ENCODE measurements at places on chromosomes 2 and 18.

DNA sequence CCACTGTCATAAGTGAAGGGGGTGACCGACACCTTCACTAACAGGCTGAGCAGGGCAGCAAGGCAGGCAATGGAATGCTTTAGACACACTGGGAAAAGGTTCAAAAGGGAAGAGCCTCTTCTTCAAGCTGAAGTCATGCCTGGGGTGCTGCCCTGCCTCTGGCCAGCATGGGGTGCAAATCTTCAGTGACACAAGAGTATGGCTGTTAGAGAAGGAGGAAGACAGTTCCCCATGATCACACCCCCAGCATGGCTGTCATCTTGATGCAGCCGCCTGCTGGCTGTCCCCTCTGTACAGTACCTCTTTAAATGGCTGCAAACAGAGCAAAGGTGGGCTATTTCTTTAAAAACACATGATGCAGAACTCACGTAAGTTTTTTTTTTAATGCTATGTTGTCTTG is 71.9 kb downstream of the INPP4A start:
- H3K27me3 ChIP-seq: no peaks in the 10 kb centered on the region
- no peak for DNase-seq
- no peak overlapping the region for H3K27ac ChIP-seq
- no peaks in the 10 kb centered on the region for H3K36me3 ChIP-seq
- no peak overlapping the region for H3K4me3 ChIP-seq

DNA sequence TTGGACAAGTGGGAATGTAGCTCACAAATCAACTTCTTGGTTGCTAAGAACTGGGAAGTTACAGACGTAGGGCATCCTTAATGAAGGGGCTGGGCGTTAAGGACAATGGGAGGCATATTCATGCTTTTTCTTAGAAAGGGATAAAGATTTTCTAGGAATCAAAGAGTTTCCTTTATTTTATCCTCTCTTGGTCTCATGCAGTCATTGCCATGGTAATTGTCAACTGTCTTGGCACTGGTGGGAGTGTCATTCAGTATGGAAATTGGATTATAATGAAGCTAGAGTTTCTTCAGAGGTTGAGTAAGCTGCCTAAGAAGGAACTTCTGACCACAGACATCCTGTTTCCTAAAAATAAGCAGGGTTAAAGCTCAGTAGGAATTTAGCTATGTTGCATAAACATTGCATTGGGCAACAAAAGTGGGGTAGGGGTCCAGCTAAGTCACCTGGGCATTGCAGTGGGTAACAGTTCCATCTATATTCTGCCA is 114.0 kb downstream of the LYPD6B start:
- H3K27ac ChIP-seq: no peak overlapping the region
- DNase-seq: no peak
- no peaks in the 10 kb centered on the region for H3K36me3 ChIP-seq
- no peak overlapping the region for H3K4me3 ChIP-seq
- no peaks in the 10 kb centered on the region for H3K4me1 ChIP-seq

DNA sequence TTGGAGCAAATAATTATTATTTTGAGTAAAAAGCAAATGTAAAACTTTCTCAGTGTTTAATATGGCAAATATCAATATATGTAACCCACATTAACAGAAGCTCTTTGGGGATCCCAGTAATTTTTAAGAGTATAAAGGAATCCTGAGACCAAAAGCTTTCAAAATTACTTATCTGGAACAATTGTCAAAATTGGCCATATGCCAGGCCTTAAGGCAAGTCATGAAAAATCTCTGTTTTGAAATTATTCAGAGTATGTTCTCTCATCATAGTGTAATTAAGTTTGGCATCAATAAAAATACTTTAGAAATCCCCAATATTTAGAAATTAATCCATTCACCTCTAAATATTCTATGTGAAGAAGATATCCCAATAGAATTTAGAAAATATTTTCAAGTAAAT is 225.3 kb upstream of the ARL4C start:
- DNase-seq: peak; percentile 11
- no peak overlapping the region for H3K4me3 ChIP-seq
- H3K36me3 ChIP-seq: no peaks in the 10 kb centered on the region
- no peaks in the 10 kb centered on the region for H3K4me1 ChIP-seq

GRCh38 chr2:129068543-129068942 is 749.9 kb upstream of the HS6ST1 start:
- H3K4me1 ChIP-seq: no peaks in the 10 kb centered on the region
- DNase-seq: no peak
- no peaks in the 10 kb centered on the region for H3K27me3 ChIP-seq
- H3K27ac ChIP-seq: no peak overlapping the region

DNA sequence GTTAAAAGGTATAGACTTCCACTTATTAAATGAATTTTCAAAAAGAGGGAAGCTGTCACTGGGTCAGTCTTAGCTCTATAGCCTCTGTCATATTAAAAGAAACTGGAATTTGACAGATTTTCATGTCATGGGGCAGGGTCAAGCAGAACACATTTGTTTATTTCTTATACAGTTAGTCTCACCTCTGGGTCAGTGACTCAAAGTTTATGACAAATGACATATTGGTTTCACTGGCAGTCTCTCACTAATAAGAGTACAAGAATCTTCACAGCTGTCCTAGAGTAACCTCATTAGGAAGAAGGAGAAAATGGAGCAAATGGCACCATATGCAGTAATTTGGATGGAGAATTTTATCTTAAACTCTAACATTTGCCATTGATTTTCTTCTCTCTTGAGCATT is 63.2 kb downstream of the MBD2 start:
- no peak overlapping the region for H3K4me3 ChIP-seq
- peaks cover 8% of the 10 kb centered on the region for H3K4me1 ChIP-seq
- no peaks in the 10 kb centered on the region for H3K27me3 ChIP-seq
- H3K36me3 ChIP-seq: peaks cover 9% of the 10 kb centered on the region
- no peak overlapping the region for H3K27ac ChIP-seq

GRCh38 chr18:29191263-29191662 is 1014.3 kb upstream of the CDH2 start:
- no peak overlapping the region for H3K27ac ChIP-seq
- no peaks in the 10 kb centered on the region for H3K27me3 ChIP-seq
- H3K4me3 ChIP-seq: no peak overlapping the region

Measured in fibroblast of lung (primary cell).